ENCODE measurements at places on chromosomes 4 and X. TPM values are rescaled to one million over a fixed set of nuclear protein-coding genes. Genes with fewer than 3 reads are reported as not detected.

- DNase-seq, result peak; percentile 49
Measured at GRCh38 chr4:52657618-52658501, 1.2 kb downstream of the USP46 start.

GPC4 gene
- 2.4 TPM for total RNA-seq

LNX1 gene
- 4.2 TPM for total RNA-seq

NDP gene
- 0.39 TPM for total RNA-seq

GRCh38 chr4:30721185-30722091 lies 1.3 kb downstream of the PCDH7 start:
- DNase-seq, result peak; percentile 21

HMX1 gene
- 5.1 TPM for total RNA-seq

- DNase-seq, result no peak
Measured at GRCh38 chr4:113604955-113605354, 156.6 kb downstream of the CAMK2D start.

NUDT10 gene
- 14.6 TPM for total RNA-seq

GPC3 gene
- 0.06 TPM for total RNA-seq

GRCh38 chr4:24561438-24562139 lies 22.8 kb downstream of the DHX15 start:
- no peak for DNase-seq
